ENCODE measurements at places on chromosomes 12 and 14. TPM values are rescaled to one million over a fixed set of nuclear protein-coding genes. Genes with fewer than 3 reads are reported as not detected.

Gene PLEKHD1
- not detected for total RNA-seq

Gene CCDC197
- not detected for total RNA-seq

Gene NKX2-1
- 0.22 TPM for total RNA-seq

Gene PAPLN
- total RNA-seq, result 115 TPM

Gene IGFBP6
- 1,832 TPM for total RNA-seq

Gene TMEM132D
- 0.18 TPM for total RNA-seq

Gene CCDC77
- total RNA-seq, result 7.6 TPM

Gene TTC7B
- 41.4 TPM for total RNA-seq

Gene OAS1
- total RNA-seq, result 19.3 TPM

Gene RNASE3
- 0.71 TPM for total RNA-seq

Gene KRT83
- total RNA-seq, result not detected

Gene WSCD2
- total RNA-seq, result 33.0 TPM

Gene BMAL2
- 5.3 TPM for total RNA-seq

Gene RTL1
- total RNA-seq, result not detected

Gene ADCY6
- 75.9 TPM for total RNA-seq

Gene TRMT61A
- 12.4 TPM for total RNA-seq

Gene PROX2
- total RNA-seq, result not detected

Gene C2CD5
- total RNA-seq, result 53.4 TPM

Gene RASSF8
- 132 TPM for total RNA-seq

Gene OTX2
- total RNA-seq, result not detected

Gene BHLHE41
- total RNA-seq, result 64.4 TPM

Gene TMTC1
- 164 TPM for total RNA-seq

Gene MYH7
- total RNA-seq, result 0.18 TPM

Gene RNASE4
- total RNA-seq, result 81.6 TPM

Gene STXBP6
- 18.1 TPM for total RNA-seq

Gene ADAM21
- total RNA-seq, result not detected

Gene SPIC
- 0.40 TPM for total RNA-seq

Gene MYBPC1
- total RNA-seq, result 0.13 TPM

Gene PPP4R4
- 1.0 TPM for total RNA-seq

Gene SDS
- total RNA-seq, result 0.31 TPM

Gene TBX5
- total RNA-seq, result not detected

Gene SCNN1A
- total RNA-seq, result 16.8 TPM

Gene C1S
- 662 TPM for total RNA-seq

Gene CLEC2B
- 32.6 TPM for total RNA-seq

Gene CIT
- total RNA-seq, result 42.7 TPM

Gene SPTB
- 14.8 TPM for total RNA-seq

Gene INHBC
- total RNA-seq, result not detected

Gene RHEBL1
- 2.7 TPM for total RNA-seq

Gene RFX4
- total RNA-seq, result not detected

Gene NOS1
- 17.6 TPM for total RNA-seq

Gene DLGAP5
- total RNA-seq, result 0.31 TPM

Gene SYNJ2BP
- 40.3 TPM for total RNA-seq

Gene SERPINA12
- total RNA-seq, result not detected

Gene SELPLG
- 12.3 TPM for total RNA-seq

Gene MFAP5
- total RNA-seq, result 387 TPM

Gene GPR65
- 2.7 TPM for total RNA-seq

All from sciatic nerve (tissue), 2 donors.